Naive thymus-derived CD8-positive, alpha-beta T cell (primary cell): ENCODE measurements at places on chromosomes 12 and 14.

DNA sequence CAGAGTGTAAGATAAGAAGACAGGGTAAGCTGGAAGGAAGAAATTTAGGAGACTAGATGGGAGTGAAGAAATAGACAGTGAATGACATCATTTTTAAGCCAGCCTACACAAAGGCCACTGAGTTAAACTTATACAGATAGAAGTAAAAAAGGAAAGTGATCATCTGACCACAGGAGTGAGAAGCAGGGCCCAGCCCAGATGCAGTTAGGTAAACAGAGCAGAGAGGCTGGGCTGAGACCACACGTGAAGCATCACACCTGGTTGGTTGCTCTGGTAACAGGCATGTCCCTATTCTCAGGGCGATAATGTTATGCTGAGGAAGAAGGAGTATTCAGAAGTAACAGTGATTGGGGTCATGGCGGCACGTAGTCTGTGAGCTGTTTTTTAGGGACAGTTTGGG lies 1079.4 kb downstream of the AACS start:
- no peak overlapping the region for H3K4me3 ChIP-seq
- no peak overlapping the region for H3K27ac ChIP-seq
- peaks cover 2% of the 10 kb centered on the region for H3K27me3 ChIP-seq
- no peak for DNase-seq

DNA sequence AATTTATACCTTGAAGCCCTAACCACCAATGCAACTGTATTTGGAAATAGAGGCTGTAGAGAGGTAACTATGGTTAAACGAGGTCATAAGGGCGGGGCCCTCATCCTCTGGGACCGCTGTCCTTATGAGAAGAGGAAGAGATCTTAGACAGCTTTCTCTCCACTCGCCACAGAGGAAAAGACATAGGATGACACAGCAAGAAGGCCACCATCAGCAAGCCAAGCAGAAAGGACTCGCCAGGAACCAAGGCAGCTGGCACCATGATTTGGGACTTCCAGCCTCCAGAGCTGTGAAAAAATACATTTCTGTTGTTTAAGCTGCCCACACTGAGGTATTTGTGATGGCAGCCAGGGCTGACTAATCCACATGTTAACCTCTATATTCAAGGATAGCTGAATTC lies 30.4 kb upstream of the BCAT1 start:
- peaks cover 3% of the 10 kb centered on the region for H3K27me3 ChIP-seq
- peaks cover 11% of the 10 kb centered on the region for H3K36me3 ChIP-seq
- no peak for DNase-seq
- H3K4me3 ChIP-seq, result no peak overlapping the region
- H3K27ac ChIP-seq, result no peak overlapping the region

DNA sequence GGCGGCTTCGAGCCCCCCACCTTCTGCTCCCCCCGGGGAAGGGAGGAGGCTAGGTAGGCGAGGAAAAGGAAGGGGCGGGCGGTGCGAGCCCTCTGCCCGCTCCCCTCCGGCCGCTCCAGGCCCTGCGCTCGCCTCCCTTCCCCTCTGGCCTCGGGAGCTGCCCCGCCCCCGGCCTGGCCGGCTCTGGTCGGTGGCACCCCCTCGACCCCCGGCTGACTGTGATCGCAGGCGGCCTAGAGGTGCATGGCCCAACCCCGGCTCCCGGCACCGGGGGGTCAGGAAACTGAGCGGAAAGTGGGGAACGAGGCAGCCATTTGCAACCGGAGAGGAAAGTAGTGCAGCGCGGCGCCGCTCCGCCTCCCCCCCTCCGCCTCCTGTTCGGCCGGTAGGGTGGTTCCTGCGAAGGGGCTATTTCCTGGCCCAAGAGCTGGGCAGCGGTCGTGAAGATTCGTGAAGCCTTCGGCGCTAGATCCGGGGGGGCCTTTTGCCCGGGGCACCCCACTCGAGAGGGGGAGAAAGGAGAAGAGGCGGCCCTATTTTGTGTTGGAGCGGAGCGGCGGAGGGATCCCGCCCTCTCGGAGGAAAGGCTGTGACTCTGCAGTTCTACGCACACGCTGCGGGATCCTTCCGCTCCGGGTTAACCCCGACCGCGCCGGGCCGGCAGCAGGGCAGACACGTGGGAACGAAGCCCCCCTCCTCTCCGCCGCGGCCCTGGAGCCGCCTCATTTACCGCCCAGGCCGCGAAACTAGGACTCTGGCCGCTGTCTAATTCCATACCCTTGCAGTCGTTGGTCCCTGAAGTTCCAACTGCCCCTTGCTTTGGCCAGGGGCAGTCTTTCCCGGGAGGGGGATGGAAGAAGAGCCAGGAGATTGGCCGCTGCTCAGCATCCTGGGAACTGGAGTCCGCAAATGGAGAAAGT lies at the start of gene KMT2D:
Gene KMT2D (minus strand): TSS at position 558 of the 920 bp plus-strand sequence. CDS start 5,470 bp downstream, outside the sequence.
- H3K36me3 ChIP-seq, result peaks cover 5% of the 10 kb centered on the region
- H3K4me3 ChIP-seq, result peak within 1 kb of the TSS; percentile 99
- no peaks in the 10 kb centered on the region for H3K27me3 ChIP-seq
- H3K27ac ChIP-seq, result peak within 1 kb of the TSS; percentile 99
- peak; percentile 94 for DNase-seq

DNA sequence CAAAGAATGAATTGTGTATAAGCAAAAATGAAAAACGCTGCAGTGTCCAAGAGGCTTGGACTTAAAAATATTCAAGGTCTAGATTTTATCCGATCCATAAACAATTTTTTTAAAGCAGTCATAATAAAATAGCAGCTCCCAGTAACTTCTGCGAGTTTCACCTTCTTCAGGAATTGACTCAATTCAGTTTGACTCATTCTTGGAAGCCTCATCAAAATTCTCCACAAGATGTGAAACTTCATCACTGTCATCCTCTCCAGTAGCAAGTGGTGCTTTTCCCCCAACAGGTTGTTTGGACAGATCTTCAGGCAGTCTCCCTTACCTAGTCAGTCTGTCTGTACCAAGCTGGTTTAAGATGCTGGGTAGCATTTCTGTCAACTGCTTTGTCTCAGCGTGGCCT lies 93.5 kb upstream of the FOXG1 start:
- H3K4me1 ChIP-seq, result no peaks in the 10 kb centered on the region
- DNase-seq, result no peak
- no peak overlapping the region for H3K27ac ChIP-seq
- H3K36me3 ChIP-seq, result no peaks in the 10 kb centered on the region
- H3K4me3 ChIP-seq, result no peak overlapping the region
- H3K27me3 ChIP-seq, result no peaks in the 10 kb centered on the region

- no peak overlapping the region for H3K27ac ChIP-seq
- no peaks in the 10 kb centered on the region for H3K36me3 ChIP-seq
- no peaks in the 10 kb centered on the region for H3K4me1 ChIP-seq
These were observed 476.9 kb downstream of the LRIG3 start for GRCh38 chr12:58443273-58443980.

DNA sequence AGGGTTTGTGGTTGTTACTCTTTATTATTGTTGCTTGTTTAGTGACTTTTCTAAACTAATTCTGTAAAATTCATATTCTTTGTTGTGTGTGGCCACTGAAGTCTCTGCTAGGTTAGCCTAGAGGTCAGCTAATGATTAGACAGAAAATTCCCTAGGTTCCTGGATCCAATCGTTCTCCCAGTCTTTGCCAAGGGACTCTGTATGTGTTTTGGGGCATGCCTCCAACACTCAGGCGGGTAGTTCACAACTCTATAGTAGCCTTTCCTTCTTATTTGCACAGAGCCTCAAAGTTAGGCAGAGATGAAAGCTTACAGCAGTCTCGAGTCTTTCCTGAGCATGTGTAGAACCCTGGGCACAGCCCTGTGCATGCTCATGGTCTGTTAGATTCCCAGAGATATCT lies 32.7 kb upstream of the RIN3 start:
- no peak for DNase-seq
- no peak overlapping the region for H3K4me3 ChIP-seq

GRCh38 chr14:45251912-45252311 lies 1.1 kb downstream of the MIS18BP1 start:
- H3K27me3 ChIP-seq, result no peaks in the 10 kb centered on the region
- H3K4me1 ChIP-seq, result peaks cover 20% of the 10 kb centered on the region
- no peak for DNase-seq

GRCh38 chr12:77943466-77943865 lies 112.8 kb downstream of the NAV3 start:
- no peaks in the 10 kb centered on the region for H3K36me3 ChIP-seq
- no peak overlapping the region for H3K27ac ChIP-seq
- no peak for DNase-seq
- H3K4me3 ChIP-seq, result no peak overlapping the region
- no peaks in the 10 kb centered on the region for H3K27me3 ChIP-seq
- H3K4me1 ChIP-seq, result no peaks in the 10 kb centered on the region

DNA sequence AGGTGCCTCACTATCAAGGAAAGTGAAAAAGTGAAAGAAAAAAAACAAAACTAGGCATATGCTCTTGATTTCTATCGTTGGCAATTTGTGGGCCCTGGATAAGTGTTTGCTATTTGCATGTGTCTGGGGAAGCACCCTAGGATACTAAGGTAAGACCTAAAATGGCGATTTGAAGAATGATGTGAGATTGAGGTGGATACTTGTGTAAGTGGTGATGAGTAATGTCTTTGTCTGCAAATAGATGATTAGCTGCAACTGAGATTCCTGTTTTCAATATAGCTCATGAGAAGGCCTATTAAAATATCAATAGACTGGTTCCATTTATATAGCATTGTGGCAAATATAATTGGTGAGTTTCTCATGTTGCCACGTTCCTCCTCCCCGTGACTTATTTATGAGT lies 261.7 kb downstream of the NEDD1 start:
- peaks cover 2% of the 10 kb centered on the region for H3K27me3 ChIP-seq
- no peak for DNase-seq
- H3K4me1 ChIP-seq, result no peaks in the 10 kb centered on the region
- H3K27ac ChIP-seq, result no peak overlapping the region
- no peak overlapping the region for H3K4me3 ChIP-seq
- H3K36me3 ChIP-seq, result no peaks in the 10 kb centered on the region

GRCh38 chr14:31934767-31935266 lies 142.3 kb upstream of the ARHGAP5 start:
- peaks cover 2% of the 10 kb centered on the region for H3K27me3 ChIP-seq
- DNase-seq, result no peak
- no peaks in the 10 kb centered on the region for H3K36me3 ChIP-seq

DNA sequence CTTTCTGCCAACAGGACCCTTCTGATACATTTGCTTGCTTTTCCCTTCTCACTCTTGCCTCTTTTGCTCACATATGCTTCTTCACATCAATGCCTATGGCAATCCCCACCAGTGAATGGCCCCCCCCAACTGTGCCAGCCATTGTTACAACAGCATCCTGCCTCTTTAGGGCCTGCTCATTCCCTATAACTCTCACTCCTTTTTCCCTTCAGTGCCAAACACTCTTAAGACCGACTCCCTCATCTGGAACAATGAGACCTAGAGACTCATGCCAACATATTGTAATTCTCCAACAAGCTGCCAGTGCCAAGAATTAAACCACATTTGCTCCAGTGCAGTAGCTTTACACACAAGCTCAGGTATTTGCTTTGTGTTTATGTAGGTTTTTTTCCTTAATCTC lies 189.0 kb downstream of the SOX5 start:
- no peak overlapping the region for H3K4me3 ChIP-seq
- H3K27ac ChIP-seq, result no peak overlapping the region
- H3K4me1 ChIP-seq, result no peaks in the 10 kb centered on the region
- no peaks in the 10 kb centered on the region for H3K36me3 ChIP-seq
- no peaks in the 10 kb centered on the region for H3K27me3 ChIP-seq

- H3K4me3 ChIP-seq, result no peak overlapping the region
- H3K36me3 ChIP-seq, result no peaks in the 10 kb centered on the region
- no peak for DNase-seq
- no peaks in the 10 kb centered on the region for H3K4me1 ChIP-seq
These were observed 125.5 kb upstream of the ARHGAP5 start for GRCh38 chr14:31951638-31951964.
